ENCODE measurements at places on chromosomes 1 and 21. TPM values are rescaled to one million over a fixed set of nuclear protein-coding genes. Genes with fewer than 3 reads are reported as not detected.

The G0S2 gene
- total RNA-seq, result 2,798 TPM

The SPRR3 gene
- total RNA-seq, result not detected

The CD48 gene
- 5.3 TPM for total RNA-seq

The GOLT1A gene
- total RNA-seq, result not detected

The TNFRSF1B gene
- 95.6 TPM for total RNA-seq

The LCE3D gene
- total RNA-seq, result not detected

The SPRR2G gene
- total RNA-seq, result not detected

The GJA8 gene
- total RNA-seq, result not detected

The KCNA3 gene
- total RNA-seq, result 0.90 TPM

The GPR153 gene
- 32.3 TPM for total RNA-seq

The PPM1J gene
- total RNA-seq, result 0.61 TPM

The ETV3L gene
- total RNA-seq, result not detected

The LRRC39 gene
- total RNA-seq, result 1.0 TPM

The S100A1 gene
- total RNA-seq, result 12.6 TPM

The FHAD1 gene
- 0.55 TPM for total RNA-seq

The RAD54L gene
- not detected for total RNA-seq

DNA sequence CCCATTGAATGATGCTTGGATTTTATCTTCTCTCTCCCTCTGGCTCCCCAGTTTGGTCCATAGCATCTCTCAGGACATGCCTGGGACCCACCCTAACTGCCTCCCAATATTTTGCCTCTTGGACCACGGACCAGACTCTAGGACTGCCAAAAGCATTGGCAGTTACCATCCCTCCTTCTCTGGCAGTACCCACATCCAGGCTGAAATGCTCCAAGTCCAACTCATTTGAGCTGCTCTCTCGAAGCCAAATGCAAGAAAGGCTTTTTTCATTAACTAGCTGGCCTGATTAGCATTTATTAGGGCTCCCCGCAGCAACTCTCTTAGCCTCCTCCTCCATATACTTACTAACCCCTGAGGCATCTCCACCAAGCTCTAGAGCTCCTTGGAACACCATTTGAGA is 140.0 kb upstream of the GRIK3 start:
- no peak for DNase-seq

DNA sequence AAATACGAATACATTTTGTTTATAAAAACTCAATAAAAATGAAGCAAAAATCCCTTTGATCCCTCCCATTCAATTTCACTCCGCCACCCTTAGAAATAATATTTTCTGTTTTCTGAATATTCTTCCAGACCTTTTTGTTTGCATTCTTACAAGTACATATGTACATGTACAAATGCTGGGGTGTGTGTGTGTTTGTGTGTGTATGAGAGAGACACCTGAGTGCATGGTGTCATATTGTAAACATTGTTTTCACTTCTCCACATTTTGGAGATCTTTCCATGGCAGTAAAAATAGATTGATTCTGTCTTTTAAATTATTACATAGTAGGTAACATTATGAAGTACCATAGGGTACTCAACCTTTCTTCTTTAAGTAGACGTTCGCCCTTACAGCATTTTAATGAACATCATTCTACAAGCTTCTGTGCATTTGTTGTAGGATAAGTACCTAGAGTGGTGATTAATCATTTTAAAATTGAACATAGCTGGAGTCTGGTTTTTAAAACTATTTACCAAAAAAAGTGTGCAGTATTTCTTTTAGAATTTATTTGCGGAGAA is 1.3 kb upstream of the MPC2 start:
- DNase-seq, result no peak

DNA sequence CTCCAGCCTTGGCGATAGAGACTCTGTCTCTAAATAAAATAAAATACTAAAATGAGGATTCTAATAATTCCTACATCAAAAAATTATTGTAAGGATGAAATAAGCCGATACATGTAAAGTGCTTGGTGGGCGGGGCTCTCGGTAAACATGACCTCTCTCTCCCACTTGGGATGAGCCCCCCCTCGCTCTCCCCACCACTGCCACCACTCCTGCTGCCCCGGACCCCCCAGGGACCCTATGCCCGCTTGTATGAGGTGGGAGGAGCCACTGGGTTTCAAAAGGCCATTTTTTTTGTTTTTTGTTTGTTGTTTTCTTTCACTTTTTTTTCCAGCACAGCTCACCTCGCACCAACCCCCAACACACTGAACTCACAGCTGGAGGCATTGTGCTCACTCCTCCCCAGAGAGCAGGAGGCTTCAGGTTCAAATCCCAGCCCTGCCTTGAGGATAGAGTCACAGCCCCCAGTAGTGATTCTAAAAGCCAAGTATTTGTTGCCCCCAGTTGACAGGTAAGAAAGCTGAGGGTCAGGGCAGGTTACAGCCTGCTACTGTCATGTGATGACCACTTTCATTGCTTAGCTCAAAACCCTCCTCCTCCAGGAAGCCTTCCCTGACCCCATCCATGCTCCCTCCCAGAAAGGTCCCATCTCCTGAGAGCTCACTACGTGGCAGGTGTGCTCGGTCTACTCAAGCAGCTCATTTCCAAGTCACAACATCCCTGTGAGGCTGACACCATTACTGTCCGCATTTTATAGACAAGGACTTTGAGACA is 4.2 kb downstream of the SDC3 start:
- no peak for DNase-seq

DNA sequence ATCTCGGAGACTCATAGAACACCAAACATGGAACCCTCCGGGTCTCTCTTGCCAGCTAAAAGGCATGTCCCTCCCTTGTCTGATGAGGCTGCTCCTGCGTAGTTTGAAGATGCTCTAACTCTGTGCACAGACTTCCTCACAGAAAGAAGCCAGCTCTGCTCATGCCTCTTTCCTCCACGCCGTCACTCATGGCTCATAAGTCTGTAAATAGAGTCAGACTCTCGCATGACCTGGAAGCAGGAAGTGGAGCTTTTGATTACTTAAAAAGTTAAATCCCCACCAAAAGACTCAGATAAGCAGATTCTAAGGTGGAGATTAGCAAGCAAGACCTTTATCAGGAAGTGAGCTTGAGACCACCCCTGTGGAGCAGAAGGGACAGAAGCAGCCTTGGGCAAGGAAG is 171.6 kb downstream of the TRIM33 start:
- DNase-seq, result no peak

GRCh38 chr1:226660410-226661182 is 78.5 kb downstream of the ITPKB start:
- DNase-seq, result no peak

DNA sequence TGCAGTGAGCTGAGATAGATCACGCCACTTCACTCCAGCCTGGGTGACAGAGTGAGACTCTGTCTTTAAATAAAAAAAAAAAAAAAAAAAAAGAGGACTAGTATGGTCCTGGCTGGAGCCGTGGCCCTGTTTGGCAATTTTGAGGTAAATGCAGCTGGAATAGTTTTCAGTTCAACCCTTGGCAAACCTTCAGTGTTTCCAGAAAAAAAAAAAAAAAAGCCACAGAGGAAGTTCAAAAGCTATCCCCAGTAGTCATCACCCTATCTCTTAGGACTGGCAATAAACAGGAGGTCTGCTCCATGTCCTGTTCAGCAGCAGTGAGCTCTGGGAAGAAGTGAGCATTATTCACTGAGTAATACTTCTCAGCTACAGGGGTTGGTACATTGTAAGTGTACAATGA is 56.8 kb upstream of the ERRFI1 start:
- no peak for DNase-seq

DNA sequence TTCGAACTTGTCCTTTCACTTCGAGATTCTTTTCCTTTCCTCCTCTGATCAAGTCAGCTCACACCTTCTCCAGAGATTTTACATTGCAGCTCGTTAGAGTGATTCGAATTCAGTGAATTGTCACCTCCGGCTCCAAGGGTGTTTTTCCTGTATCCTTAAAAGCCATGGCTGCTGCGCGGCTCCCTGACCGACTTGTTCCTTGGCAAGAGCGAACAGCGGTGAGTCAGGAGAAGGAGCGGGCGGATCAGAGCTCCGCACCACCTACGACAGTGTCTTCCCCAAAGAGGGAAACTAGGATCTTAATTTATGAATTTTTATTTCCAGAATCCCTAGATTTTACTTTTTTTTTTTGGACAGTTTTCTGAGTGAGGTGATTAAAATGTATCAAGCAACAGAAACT is 204.4 kb upstream of the ADGRL2 start:
- no peak for DNase-seq

GRCh38 chr21:15688016-15688415 is 41.8 kb upstream of the USP25 start:
- DNase-seq, result no peak

- DNase-seq, result no peak
Measured at GRCh38 chr1:74652711-74653139, 20.9 kb downstream of the ERICH3 start.

DNA sequence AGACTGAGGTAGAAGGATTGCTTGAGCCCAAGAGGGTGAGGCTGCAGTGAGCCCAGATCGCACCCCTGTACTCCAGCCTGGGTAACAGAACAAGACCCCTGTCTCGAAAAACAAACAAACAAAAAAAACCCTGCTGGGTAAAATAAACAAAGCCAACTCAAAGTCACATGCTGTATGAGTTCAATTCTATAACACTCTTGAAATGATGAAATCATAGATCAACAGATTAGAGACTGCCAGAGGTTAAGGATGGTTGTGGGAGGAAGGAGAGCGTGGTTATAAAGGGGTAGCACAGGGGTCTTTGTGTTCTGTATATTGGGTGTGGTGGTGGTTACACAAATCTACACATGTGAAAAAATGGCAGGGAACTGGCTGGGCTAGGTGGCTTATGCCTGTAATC is 62.5 kb downstream of the TAS1R2 start:
- no peak for DNase-seq

- no peak for DNase-seq
Measured at GRCh38 chr1:93959413-93959812, 50.2 kb upstream of the GCLM start.

GRCh38 chr1:246577720-246578106 is 11.5 kb downstream of the CNST start:
- no peak for DNase-seq

GRCh38 chr1:211479624-211480023 is 12.3 kb downstream of the RD3 start:
- no peak for DNase-seq

- peak; percentile 76 for DNase-seq
Measured at GRCh38 chr21:45533846-45534635, 8.2 kb downstream of the SLC19A1 start.

GRCh38 chr1:101843160-101843559 is 153.6 kb downstream of the OLFM3 start:
- DNase-seq, result no peak

DNA sequence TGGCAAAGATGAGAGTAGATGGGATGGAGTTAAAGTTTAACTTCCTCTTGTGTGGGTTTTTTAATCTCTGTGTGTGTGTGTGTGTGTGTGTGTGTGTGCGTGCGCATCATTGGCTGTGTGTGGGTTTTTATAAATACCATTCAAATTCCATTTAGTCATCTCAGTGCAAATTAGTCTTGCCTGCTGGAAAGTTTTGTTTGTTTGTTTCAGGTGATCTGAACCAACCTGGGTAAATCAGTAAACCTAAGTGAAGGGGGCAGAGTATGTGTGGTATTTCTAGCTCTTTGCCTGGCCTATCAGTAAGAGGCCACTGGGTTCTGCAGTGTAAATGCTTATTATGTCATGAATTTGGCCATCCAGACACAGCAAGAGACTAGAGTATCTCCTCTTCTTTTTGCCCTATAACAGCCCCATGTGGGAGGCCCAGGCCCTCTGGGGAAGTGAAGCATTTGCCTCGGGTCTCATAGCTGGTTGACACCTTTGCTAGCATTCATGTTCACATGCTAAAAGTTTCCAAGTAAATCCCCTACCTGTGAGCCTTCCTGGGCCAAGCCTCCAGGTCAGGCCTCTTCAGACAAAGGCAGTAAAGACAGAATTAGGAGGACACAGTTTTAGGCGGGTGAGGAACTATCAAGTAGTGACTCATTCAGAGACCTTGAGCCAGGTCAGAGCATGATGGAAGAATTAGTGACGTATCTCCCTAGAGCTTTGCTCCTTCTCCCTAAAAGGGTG is 14.7 kb downstream of the INTS3 start:
- no peak for DNase-seq

DNA sequence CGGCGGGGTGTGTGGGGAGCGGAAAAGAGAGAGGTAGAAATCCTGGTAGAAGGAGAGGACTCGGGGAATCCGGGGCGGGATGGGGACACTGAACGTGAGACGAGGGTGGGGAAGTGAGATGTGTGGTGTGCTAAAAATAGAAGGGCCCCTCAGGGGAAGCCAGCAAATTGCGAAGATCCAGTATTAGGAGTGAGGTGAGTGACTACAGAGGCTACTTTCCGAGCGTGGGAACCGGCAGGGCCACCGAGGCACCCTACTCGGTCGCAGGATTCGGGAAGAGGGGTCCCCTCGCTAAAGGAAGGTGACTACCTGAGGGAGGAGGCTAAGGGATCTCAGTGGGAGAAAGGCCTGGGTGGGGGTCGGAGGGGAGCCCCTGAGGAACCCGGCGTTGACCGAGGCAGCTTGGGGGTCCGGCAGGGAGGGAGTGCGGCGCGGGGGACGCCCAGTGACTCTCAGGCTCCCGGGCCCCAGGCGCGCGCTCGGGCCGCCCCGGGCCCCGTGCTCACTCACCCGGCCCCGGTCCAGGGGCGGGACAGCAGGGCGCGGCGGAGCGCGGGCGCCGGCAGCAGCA is 318 bp downstream of the ALDH4A1 start:
- no peak for DNase-seq

- DNase-seq, result no peak
Measured at GRCh38 chr1:107670397-107671040, 294.5 kb downstream of the VAV3 start.

GRCh38 chr1:161223805-161224694 is 622 bp upstream of the APOA2 start:
- DNase-seq, result no peak

DNA sequence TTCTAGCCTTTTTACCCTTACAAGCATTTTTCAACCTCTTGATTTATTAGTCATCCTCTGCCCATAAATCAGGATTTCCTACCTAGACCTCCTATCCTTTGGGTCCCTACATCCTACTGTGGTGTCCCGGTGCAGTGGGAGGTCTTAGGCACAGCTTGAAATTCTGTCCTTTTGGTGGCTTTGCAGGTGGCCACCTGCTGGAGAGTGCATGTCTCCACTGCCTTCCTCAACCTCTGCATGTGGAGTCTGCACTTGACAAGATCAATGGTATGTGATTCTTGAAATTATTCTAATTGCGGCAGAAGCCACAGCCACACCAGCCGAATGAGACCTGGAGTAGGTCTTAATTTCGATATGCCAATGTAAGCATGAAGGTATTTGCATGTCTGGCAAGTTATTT is 11.4 kb upstream of the KCNA3 start:
- DNase-seq, result no peak

DNA sequence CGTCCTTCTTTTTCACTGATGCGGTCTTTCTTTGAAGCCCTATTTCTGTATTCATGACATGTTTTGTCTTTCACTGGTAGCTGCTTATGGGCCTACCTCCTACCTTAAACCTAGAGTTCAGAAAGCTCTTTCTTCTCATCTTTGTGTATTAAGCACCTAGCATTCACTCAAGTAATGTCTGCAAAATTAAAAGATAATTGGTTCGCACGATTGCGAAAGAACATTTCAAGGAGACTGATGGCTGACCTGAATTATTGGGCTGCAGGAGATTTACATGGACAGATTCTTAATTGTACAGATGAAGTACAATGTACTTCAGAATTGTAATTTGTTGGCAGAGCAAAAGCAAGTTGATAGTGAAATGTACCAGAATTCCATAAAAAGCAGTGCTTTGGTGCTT is 206.4 kb downstream of the PCP4 start:
- DNase-seq, result no peak

GRCh38 chr1:241834733-241835377 is 13.1 kb upstream of the EXO1 start:
- DNase-seq, result no peak

All from mesenteric fat pad (tissue), 1 donor.